ENCODE measurements at places on chromosomes 11 and 22. TPM values are rescaled to one million over a fixed set of nuclear protein-coding genes. Genes with fewer than 3 reads are reported as not detected.

DNA sequence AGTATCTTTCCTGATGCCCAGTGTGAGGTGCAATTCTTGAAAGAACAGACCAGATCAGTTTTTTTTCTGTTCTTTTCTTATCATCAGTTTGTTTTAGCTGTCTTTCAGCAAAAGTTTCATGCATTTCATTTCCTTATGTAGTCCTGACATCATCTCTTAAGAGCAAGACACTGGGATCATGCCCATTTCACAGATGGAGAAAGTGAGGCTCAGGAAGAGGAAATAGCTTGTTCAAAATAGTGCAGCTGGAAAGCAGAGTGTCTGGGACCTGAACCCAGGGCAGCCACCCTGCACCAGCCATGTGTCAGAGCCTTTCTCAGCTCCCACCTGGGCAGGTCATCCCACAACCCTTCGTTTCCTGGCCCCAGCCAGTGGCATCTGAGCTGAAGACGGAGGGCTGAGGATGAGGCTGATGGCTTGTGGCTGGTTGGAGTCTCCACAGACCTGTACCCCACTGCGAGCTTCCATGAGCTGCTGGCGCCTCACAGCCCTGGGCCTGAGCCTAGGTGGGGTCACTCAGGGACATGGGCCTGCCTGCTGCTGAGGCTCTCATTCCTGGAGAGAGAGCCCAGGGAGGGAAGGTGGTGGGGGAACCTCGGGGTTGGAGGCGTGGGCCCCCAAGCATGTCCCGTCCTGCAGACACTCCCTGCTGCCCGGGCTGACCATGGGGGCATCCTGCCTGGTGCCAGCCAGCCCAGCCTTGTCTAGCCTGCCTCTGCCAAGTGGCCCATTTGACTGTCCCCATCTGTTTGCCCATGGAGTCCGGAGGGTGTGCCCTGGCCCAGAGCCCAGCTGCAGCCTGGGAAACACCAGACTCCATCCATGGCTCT lies 61.8 kb downstream of the SMIM38 start:
- no peak for DNase-seq

DNA sequence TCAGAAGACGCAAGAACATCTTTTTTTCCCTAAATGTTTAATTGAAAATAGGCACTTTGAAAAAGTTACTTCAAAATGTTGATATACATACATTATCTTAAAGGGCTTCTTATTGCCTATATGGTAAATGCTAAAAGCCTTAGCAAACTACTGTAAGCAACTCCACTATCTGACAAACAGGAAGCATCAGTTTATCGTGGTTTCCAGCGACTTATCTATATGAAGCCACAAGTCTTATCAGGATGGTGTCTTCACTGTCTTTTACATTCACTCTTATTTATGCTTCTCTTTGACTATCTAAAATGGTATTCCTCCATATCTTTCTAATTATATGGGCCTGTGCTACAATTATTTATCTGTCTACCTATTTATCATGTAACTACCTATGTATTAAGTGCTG lies 2091.9 kb downstream of the LRRC4C start:
- DNase-seq: no peak

GRCh38 chr11:60950933-60951605 lies 907 bp downstream of the SLC15A3 start:
- no peak for DNase-seq

DNA sequence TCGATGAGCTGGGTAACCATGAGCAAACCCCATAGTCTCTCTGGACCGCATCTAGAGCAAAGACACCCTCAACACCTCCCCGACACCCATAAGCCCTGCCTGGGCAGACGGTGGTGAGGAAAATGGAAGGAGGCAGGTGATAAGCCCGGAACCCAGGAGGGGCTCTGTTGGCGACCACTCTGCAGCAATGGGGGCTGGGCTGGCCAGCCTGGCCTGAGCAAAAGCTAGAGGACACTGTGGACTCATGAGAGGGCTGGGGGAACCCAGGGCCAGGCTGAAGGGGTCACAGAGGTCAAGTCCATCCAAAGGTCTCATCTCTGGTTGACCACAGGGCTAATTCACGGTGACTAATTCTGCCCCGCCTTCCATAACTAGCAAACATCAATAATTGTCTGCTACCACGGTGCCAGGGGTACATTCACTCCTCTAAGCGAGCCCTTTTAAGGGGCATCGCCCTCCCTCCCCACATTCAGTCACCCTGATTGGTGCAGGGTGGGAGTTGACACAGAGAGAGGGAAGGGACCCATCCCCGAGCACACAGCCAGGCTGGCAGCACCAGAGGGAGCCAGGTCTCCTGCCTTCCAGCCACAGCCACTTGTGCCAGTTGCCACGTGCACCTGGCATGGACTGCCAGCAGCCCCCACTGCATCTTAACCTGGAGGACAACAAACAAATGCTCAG lies 4.0 kb downstream of the PYGM start:
- DNase-seq: no peak

DNA sequence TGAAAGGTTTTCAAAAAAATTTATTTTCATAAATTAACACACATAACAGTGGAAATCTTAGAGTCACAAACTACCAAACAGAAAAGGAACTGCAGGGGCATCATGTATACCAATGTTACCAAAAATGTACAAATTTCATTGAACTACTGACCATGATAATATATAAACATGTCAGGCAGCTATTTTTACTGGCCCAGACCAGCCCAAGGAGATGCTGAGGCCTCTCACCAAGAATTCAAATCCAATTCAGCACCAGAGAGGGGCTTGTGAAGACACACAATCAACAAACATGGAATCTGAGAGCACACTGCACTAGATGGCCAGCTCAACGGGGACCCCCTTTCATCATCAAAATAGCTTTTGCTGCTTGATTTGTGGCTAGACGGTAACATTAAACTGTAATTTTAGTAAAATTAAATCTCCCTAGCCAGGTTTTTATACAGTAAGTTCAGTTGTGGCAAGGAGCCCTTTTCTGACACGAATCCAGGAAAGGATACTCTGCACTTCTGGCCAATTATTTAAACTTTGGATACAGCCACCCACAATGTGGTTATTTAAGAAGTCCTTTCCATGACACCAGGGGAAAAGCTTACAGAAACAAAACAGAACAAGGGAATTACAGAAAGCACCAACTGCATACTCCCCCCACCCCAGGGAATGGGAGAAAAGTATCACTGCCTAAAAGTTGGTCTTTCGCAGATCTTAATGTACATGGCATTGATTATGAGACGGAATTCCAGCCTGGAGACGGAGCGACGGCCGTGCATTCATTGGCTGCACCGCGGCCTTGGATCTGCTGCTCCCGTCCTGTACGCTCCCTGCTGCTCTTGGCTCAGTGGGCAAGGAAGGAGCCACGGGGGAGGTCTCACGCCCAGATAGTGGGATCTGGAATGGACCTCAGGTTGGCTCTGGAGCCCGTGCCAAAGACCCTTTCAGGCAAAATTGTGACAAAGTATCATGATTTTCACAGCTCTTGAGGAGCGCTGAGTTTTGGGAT lies 19.6 kb upstream of the PISD start:
- no peak for DNase-seq

- DNase-seq: no peak
These were observed 43.7 kb downstream of the WNT11 start for GRCh38 chr11:76162336-76163288.

DNA sequence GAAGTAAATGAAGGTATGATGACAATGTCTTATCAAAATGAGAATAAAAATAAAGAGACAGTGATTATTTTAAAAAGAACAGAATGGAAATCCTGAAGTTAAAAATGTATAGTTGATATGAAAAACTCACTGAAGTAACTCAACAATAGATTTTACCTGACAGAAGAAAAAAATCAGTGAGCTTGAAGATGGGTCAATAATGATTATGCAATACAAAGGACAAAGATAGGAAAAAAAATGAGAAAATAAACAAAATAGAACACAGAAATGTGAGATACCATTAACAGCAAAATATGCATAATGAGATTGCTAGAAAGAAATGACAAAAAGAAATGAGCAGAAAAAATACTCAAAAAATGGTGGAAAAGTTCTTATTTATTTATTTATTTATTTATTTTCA lies 19.1 kb upstream of the APLNR start:
- DNase-seq: no peak

The DLG2 gene
- 0.26 TPM for total RNA-seq

DNA sequence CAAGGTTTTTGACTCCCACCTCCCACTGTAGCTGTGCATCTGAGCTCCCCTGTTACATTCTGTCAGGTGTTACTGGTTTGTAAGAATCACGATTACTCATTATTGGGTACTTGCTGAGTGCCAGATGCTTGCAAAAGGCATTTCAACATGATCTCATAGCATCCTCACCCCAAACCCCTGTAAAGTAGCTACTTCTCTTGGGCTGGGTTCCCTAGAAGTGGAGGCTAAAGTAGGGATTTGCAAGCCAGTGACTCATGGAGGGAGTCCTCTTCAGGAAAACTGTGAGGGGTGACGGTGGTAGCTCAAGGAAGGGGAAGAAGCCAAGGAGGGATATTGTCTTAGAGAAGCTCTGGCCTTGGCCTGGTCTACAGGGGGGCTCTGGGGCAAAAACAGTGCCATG lies 78.6 kb downstream of the TIMP3 start:
- DNase-seq: peak; percentile 73

The SYT12 gene
- total RNA-seq: 2.0 TPM

The BLID gene
- total RNA-seq: not detected

The DRD2 gene
- total RNA-seq: not detected

GRCh38 chr11:123268156-123268555 lies 73.1 kb upstream of the CLMP start:
- no peak for DNase-seq

GRCh38 chr11:2665526-2666400 lies 34.0 kb downstream of the KCNQ1OT1 start:
- DNase-seq: no peak

The ADORA2A gene
- total RNA-seq: under 0.01 TPM

DNA sequence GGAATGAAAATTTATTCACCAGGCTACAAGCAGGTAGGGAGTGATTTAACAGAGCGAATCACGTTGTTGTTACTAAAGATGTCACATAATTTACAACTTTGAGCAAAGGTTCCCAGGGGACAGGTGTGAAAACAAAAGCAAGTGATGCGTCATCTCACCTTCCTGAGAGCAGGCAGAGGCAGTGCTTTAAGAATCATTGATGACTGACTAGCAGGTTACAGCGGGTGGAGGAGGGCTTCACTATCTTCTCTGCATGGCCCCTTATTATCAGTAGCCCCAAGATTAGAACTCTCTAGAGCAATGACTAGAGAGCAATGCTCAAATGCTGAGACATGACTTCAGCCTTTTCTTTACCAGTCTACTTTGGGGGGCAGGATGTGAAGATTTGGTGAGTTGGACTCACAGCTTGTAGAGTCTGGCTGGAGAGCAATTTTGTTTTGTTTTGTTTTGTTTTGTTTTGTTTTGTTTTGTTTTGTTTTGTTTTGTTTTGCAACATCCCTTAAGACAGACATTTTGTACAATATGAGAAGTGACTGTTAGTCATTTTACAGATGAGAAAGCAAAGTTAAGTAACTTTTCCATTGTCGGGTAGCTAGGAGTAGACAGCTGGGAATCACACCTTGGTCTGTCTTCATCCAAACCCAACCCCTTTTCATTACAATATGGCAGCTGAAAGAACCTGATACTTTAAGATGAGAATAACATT lies 84.8 kb downstream of the SLC1A2 start:
- peak; percentile 73 for DNase-seq

DNA sequence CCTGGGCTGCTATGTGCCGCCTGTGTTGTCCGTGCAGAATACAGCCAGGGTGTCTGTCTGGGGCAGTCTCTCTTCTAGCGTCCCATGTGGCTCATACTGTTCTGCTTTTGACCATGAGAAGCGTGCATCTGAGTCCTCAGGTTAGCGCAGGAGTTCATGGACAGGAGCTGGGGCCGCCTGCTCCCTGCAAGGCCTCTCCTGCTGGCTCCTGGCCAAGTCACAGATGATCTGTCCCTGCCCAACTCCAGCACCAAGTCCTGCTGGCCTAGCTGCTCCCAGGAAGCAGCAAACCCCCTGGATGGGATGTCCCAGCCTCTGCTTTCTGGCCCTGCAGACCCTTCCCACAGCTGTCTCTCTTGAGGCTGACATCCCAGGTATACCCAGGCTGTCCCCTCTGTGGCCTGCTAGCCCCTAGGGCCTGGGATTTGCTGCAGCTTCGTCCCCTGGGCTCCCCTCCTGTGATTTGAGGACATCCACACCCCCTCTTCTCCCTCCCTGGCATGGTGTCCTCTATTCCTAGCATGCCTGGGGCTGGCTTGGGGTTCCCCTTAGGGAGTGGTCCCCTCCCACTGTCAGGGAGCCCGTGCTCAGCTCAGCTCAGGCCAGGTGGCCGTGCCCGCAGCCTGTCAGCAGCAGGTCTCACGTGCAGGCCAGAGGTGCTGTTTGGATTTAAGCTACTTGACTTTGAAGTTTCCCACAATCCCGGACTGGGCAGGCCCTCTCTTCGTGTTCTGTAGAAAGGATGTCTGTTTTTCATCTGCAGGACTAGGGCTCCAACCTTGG lies 17.8 kb downstream of the PRR5 start:
- no peak for DNase-seq

- DNase-seq: no peak
These were observed 17.6 kb upstream of the TMA7B start for GRCh38 chr22:39942439-39943230.
